ENCODE measurements at places on chromosomes 7 and 10.

DNA sequence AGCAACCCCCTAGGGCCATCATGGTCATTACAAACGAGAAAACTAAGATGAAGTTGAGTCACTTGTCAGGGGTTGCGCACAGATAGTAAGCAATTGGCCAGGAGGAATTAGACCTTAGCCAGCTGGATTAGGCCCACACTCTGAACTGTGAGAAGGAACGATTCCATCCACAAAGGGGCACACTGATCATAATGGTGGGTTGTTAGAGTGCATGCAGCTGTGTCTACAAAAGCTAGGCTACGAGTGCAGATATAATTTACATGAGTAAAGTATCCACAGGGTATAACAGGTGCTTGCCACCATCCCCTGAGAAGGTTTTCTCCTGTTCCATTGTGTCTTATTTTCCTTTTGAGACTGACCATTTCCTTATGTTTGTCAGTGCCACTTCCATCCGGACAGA, 16.6 kb upstream of the FAM170B start:
- DNase-seq: peak; percentile 75

GRCh38 chr7:73985737-73986141, 42.2 kb upstream of the ELN start:
- no peak for DNase-seq

GRCh38 chr7:88075216-88075615, 141.2 kb downstream of the ADAM22 start:
- no peak for DNase-seq

DNA sequence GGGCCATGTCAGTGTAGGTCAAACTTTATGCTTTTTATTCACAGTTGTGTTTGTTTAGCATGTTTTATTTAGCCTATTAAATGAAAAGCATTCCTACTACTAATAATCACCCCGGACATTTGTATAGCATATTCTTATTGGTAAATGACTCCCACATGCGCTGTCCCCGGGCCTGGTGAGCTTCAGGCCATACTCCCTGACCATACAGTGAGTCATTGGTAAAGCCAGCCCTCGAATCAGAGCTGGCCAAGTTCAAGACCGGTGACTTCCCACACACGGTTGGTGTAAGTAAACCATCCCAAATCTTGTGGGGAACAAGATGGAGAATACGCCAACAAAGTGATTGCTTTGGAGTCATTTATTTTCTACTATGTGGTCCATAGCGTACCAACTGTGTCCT, 238.7 kb upstream of the TCF7L2 start:
- no peak for DNase-seq

GRCh38 chr7:94763268-94763667, 107.3 kb upstream of the SGCE start:
- no peak for DNase-seq

All from NCI-H774 (cell line).